ENCODE measurements at places on chromosomes 2 and 18.

DNA sequence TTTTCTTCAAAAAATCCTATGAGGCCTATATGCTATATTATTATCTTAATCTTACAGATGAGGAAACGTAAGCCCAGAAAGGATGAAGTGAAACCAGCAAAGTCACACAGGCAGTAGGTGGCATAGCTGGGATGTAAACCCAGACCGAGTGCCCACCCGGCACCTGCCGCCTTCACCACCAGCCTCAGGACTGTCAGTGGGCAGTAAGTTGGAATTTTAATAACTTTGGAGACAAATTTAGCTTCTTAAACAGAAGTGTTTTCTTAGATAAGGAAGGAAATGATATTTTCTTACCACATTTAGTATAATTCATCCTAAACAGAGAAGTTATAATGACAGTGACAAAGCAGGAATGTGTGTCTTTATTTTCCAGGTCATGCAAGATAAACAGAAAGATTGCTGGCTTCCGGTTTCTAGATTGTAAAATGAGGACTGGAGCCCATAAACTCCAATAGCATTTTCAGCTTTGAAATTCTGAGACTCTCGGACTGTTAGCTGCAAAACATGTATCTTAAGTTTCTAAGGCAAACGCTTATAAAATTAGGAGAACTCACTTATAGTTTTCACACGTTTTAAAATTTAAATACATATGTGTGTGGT lies 59.3 kb downstream of the CD8B2 start:
- DNase-seq = no peak

- DNase-seq = no peak
These were observed 58.0 kb upstream of the ZNF236 start for GRCh38 chr18:76764291-76764901.

DNA sequence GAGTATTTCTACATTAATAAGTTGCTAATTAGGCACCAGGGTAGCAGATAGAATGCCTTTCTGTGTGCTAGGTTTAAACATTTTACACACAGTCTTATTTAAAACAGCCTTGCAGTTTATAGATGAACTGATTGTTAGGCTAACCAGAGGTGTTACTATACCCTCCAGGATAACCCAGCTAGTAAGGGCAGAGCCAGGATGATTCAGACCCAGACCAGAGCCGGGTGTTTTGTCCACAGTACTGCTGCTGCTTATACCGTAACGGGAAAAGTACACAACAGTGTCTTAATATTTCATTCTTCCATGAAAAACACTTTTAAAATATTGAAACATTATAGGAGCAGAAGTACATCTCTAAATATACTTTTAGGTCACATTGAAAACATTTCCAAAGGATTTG lies 82.7 kb downstream of the MALT1 start:
- DNase-seq = no peak

DNA sequence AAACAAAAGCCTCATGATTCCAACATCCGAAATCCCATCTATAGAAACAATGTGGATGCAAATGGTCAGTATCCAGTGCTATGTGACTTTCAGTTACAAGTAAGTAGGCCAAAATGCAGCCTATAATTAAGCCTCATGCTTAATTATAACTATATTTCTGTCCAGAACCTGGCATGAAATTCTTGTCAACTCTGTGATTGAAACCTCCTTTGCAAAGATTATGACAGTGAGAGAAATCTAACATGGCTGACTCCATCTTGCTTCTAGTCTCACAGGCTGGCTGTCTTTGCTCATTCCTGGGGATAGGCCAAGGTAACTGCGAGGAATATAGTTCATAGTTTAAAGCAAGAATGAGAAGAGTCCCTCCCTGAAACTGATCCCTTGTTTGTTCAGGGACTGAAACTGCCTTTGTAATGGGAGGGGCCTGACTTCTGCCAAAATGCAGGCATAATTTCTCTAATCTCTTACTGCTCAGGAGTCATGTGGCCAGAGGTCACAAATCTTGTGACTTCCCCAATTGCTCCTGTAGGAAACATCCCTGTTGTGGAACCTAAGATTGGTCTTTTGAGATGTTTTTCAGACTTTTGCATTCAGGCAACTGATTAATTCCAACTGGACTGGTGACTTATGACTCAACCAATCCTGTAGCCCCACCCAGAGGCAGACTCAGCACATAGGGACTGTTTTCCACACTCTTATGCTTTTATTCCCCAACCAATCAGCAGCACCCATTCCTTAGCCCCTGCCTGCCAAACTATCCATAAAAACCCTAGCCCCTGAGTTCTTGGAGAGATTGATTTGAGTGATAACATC lies 84.5 kb upstream of the TLK1 start:
- no peak for DNase-seq

GRCh38 chr18:44805643-44806042 lies 125.0 kb downstream of the SETBP1 start:
- DNase-seq = no peak

DNA sequence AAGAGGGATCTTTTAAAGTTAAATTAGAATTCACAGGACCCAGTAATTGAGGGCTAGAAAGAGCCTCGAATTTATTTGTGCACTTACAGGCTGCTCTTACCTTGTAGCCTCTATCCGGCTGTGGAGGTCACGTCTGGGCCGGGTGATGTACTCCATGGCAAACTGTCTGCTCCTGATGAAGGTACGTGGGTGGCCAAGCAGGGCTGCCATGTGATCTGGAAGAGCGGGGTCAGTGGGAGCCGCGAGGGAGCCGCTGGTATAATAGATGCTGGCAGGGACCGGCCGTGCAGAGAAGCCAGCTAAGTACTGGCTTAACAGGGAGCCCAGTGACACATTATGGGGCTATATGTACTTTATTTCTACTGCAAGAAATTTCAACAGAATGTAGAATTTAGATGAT lies 59.2 kb downstream of the ADI1 start:
- DNase-seq = no peak

- DNase-seq = no peak
These were observed 36.0 kb downstream of the TTC27 start for GRCh38 chr2:32663864-32664263.

- DNase-seq = no peak
These were observed 46.0 kb upstream of the MTIF2 start for GRCh38 chr2:55314985-55315384.

DNA sequence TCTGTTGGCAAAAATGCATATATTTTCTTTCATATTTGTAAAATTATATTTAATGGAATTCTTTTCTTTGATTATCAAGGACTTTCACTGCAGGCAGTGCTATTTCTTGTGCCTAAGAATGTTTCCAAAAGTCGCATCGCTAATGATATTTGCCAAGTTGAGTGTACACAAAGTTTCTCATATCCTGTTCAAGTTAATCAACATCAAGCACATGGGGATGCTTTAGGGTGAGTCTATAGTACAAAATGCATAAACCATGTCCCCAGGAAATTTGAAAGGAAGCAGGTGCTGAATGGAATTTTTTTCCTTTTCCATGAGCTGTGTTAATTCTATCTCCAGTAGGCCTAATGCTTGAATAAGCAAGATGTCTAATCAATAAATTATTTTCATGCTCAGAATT lies 129.7 kb downstream of the GALNT1 start:
- DNase-seq = no peak

GRCh38 chr2:63078852-63079606 lies 28.4 kb downstream of the OTX1 start:
- DNase-seq = no peak

DNA sequence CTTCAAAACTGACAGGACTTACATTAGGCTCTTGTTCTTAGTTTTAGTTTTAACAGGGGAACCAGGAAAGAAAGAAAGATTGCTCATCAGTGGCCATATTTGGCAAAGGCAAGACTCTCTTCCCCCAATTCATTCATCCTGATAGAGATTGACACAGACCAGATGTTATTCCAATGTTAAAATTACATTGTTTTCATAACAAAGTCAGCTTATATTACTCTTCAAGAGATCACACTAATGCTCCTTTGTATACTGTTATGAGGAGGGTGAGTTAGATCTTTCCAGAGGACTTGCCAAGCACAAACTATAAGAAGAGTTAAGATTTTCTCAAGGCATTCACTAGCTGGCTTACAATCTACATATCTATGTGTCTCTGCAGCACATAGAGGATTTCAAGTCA lies 252.1 kb downstream of the SLC8A1 start:
- DNase-seq = no peak

DNA sequence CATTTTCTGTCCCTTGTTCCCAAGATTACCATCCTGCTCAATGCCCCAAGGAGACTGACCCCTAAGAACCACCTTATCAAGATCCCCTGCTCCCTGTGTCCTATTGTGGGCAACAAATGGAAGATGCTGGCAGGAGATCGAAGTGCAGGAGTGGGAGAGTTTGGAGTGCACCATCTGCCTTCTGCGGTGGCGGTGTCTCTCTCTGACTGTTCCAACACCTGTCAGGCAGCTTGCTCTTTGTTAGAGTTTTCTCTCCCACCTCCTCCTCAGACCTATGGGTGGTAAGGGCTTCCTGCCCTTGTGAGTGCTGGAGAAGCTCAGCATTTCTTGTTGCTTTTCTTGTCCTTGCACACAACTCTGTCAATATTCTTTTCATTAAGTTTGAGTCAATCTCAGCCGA lies 64.1 kb upstream of the SPHKAP start:
- no peak for DNase-seq

GRCh38 chr2:61951881-61952280 lies 46.4 kb downstream of the COMMD1 start:
- DNase-seq = no peak

DNA sequence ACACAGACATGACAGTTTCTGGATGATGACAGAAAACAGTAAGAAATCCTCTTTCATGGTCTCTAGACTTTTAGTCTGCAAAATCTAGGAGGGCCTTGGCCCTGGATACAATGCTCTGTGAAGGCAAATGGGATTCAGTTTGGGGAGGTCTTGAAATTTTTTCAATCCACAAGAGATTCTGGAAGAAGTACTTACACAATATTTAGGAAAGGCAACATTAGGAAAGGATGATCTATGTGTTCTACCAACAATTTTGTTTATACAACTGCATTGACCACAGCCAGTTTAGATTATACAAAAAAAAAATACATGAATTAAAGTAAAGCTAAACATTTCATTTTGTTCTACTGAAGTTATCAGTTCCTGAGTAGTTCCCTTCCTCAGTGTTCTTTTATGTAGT lies 208.0 kb downstream of the SRBD1 start:
- no peak for DNase-seq

DNA sequence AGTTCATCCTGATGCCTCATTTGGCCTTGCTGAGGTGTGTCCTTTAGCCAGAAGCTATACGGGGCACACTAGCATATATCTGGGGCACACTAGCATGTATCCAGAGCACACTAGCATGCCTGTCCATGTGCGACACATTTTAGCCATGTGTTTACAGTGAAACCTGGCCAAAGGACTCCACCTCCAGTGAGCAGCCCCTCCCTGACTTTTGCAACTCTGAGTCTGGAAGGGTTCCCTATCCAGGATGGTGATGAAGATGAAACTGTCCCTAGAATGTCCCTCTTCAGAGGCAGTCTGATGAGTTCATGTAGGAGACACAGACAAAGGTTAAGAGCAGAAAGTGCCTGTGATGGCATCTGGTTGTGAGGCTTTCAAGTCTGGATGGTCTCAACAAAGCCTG lies 61.4 kb upstream of the LGALSL start:
- DNase-seq = no peak

GRCh38 chr2:207240649-207241048 lies 74.9 kb upstream of the KLF7 start:
- DNase-seq = no peak

GRCh38 chr2:177606636-177607035 lies 214.1 kb downstream of the AGPS start:
- DNase-seq = no peak

GRCh38 chr2:200625282-200625681 lies 39.5 kb downstream of the AOX1 start:
- no peak for DNase-seq

DNA sequence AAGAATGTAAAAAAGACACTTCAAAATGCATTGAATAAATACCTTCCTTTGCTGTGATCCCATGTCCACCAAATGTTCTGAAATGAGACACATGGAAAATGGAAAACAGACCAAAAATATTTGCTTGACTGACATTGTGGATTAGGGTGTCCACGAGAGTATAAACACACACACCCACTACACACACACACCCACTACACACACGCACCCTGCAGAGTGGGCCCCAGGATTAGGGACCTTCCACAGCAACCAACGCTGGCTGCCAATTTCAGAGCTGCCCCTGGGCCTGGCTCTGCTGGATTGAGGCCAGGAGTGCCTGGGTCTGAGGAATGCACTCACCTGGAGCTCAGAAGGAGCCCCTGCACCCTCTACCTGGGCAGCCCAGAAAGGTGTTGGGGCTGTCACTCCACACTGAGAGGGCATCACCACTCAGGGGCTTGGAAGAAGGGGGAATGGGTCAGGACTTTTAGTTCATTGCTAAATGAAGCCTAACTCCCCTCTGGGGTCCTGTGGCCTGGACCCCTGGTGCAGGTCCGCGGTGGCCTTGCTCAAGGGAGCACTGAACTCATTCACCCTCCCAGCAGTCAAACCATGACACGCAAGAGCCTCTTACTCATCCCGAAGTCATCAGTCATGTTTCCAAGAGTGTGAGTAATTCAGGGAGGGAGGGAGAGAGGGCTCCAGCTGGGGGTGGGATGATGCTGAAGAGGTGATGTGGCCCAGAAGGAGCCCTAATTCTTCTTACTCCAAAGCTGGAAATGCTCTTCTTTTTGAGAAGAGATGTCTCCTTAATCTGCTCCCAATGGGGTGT lies 50.2 kb upstream of the PLB1 start:
- DNase-seq = no peak

DNA sequence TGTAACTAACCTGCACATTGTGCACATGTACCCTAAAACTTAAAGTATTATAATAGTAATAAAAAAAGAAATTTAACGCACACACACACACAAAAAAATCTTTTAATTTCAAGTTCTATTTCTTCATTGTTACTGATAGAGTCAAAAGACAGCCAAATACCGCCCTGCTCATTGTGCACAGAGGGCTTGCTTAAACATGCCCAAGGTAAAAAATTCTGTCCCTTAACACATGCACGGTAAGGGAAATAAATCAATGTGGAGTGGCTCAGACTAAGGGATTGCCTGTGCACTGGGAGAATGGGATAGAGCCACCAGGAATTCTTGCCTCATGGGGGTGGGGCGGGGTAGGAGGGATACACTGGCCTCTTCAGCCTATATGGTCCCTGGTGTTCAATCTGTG lies 468.0 kb downstream of the NUP35 start:
- DNase-seq = no peak

- DNase-seq = no peak
These were observed 276.7 kb downstream of the CCDC85A start for GRCh38 chr2:56460508-56460907.

DNA sequence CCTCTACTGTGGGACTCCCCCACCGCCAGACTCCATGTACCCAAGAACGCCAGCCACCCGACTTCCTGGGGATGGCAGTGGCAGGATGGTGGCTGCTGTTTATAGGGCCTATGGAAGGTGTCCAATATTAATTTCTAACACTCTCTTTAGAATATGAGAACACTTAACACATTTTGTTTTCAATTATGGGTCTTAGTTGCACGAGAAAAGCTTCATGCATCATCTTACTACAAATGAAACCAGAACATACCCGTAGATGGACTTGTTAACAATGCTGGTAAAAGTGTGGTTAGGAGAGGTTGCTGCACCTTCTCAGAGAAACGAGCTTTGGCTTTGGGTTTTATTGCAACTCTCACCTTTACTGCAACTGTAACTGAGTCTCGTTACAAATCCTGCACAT lies 335.6 kb upstream of the ID2 start:
- DNase-seq = no peak
